NCI-H1436 treated with DMSO at 0.1 percent for 48 hours (cell line): ENCODE measurements at places on chromosomes 12 and 14.

DNA sequence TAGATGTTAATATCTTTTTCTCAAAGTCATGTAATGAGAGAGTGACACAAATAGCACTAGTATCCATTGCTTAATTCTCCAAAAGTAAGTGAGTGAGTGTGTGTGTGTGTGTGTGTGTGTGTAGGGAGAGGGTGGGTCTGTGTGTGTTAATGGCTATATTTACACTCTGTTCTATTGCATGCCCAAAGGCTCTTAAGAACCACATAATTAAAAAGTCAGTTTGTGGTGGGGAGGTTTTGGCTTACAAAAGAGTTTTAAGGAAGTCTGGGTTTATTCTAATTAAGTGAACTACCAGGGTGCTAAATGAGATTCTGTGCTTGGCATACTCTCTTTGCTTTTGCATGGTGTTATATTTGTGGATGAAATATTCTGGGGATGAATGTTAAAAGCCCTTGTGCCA, 1897.6 kb upstream of the FLRT2 start:
- DNase-seq, result peak; percentile 11

DNA sequence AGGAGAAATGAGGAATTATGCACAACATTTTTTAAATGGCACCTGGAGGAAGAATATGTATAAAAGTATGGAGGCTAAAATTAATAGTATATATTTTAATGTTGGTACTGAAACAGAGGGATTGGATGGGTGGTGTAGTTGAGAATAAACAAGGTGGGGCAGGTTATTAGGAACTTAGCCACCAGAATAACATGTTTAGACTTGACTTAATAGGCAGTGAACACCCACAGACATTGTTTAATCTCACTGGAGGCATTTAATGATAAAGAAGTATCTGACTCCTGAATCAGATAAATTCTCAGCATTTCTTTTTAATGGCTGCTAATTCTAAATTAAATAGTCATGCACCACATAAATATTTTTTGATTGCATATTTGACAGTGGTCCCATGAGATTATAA, 139.7 kb downstream of the CNTN1 start:
- DNase-seq, result no peak

- no peak for DNase-seq
Measured at GRCh38 chr14:33229269-33229929, 290.7 kb downstream of the NPAS3 start.

GRCh38 chr14:76846331-76847047, 20.3 kb downstream of the LRRC74A start:
- DNase-seq, result no peak

- no peak for DNase-seq
Measured at GRCh38 chr14:64423987-64424386, 35.8 kb downstream of the MTHFD1 start.

DNA sequence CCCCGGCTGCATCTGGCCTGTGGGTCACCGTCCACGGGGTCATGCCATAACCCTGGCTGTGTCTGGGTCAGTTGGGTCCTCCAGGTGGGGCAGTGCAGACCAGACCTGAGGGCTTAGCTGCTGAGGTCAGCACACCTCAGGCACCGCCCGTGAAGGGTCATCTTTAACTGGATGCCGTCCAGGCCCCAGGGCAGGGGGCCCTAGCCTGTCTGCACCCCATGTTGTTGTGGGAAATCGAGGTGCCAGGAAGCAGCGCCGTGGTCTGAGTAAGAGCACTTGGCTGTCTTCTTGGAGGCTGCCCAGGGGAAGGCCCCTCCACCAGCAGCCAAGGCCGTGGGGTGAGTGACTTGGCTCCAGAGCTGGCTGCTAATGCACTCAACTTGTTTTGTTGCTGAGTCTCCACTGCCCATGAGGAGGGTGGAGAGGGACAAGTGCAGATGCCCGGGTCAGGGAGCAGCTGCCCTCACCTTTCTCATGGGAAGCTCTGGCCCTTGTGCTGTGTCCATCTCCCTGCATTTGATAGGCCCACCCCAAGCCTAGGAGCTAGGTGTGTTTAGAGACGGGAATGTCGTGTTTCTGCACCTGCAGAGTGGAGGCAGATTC, 317.2 kb downstream of the TMEM121 start:
- no peak for DNase-seq

DNA sequence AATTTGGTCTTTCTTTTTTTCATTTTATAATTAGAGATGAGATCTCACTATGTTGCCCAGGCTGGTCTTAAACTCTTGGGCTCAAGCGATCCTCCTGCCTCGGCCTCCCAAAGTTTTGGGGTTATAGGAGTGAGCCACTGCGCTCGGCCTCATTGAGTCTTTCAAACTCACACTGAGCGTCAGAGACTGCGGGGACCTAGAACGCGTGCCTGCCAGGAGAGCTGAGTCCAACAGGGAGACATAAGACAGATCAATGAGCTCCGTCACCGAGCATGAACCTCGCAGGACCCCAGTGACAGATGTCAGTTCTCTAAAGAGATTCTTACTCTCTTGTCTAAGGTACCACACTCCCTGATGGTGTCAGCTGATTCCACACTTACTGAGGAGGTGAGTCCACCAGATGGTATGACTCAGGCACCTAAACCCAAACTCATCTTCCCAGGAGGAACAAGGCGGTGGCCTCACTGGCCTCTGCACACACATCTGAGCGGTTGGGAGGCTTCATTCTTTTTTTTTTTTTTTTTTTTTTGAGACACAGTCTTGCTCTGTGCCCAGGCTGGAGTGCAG, 58.9 kb downstream of the CCDC88C start:
- DNase-seq, result no peak

- DNase-seq, result no peak
Measured at GRCh38 chr14:52650774-52651173, 44.6 kb downstream of the ERO1A start.

- DNase-seq, result no peak
Measured at GRCh38 chr12:100868487-100868886, 73.9 kb downstream of the ANO4 start.

- DNase-seq, result no peak
Measured at GRCh38 chr12:54796991-54797390, 57.3 kb upstream of the MUCL1 start.

GRCh38 chr14:81062816-81063215, 107.4 kb downstream of the TSHR start:
- DNase-seq, result no peak

GRCh38 chr14:53525608-53526007, 372.5 kb upstream of the DDHD1 start:
- DNase-seq, result no peak

- DNase-seq, result no peak
Measured at GRCh38 chr14:78978896-78979295, 808.7 kb downstream of the NRXN3 start.

DNA sequence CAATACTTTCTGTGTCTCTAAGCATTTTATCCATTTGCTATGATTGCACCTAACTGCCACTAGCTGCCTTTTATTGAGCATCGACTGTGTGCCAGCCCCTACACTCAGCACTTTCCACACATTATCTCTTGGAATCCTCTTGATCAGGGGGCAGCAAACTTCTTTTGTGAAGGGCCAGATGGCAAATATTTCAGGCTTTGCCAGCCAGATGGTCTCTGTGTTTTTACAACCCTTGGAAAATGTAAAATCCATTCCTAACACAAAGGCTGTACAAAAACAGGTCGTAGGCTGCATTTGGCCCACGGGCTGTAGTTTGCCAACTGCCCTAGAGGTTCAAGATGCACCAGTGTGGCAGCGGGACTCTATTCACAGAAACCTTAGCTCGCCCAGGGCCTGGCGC, 19.5 kb downstream of the FOXN4 start:
- no peak for DNase-seq

- DNase-seq, result no peak
Measured at GRCh38 chr12:59619461-59620240, 23.8 kb downstream of the SLC16A7 start.

DNA sequence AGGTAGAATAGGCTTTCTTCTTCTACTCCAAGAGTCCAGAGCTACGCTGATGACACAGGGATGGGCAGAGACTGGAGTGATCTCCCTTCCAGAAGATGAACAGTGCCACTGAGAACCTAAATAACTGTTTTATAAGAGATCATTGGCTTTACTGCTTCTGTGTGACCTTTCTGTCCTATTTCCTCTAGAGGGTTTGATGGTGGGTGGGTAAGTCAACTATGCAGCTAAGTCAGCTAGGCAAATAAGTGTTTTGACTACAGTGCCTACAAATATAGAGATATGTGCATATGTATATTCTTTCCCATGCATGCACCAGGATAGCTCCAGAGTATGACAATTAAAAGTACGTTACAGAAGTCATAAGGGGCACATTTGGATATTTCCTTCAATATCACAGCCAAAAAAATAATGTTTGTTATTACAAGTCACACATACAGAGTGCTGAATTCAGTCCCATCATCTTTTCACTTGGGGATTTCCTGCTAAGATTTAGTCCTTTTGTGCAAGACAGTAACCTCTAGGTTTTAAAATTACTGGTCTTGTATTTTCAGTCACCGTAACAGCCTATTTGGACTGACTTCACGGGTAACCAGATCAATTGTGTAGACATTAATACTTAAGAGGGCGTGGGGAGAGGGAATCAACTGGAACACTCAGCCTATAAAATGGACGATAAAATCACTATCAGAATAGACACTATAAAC, 412.6 kb upstream of the SOX5 start:
- DNase-seq, result no peak

- no peak for DNase-seq
Measured at GRCh38 chr12:85568395-85569103, 267.7 kb downstream of the RASSF9 start.

DNA sequence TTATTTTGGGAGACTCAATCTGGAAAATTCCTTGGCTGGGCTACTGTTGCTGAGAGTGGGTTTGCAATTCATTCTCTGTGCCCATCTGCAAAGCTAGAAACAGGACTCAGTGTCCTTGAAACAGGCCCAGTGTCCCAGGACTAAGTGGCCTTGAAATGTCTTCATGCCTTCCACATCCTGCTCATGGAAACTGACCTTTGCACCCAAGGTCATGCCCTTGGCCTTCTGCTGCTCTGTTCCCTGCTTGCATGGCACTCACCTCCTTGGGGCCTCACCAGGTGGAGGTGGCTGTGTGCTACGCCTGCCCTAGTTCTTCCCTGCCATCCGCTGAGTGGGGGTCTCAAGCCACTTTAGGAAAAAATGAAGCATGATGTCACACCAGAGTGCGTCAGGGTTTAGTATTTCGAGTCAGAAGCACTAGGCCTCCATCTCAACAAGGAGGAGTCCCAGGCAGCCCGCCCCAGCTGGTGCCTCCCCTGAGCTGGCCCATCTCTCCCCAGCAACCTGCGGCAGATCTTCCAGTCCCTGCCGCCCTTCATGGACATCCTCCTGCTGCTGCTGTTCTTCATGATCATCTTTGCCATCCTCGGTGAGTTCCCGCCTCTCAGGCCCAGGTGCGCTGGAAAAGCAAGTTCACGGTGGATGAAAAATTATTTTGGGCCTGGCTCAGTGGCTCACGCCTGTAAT, 48.1 kb downstream of the TPCN1 start:
- DNase-seq, result no peak

DNA sequence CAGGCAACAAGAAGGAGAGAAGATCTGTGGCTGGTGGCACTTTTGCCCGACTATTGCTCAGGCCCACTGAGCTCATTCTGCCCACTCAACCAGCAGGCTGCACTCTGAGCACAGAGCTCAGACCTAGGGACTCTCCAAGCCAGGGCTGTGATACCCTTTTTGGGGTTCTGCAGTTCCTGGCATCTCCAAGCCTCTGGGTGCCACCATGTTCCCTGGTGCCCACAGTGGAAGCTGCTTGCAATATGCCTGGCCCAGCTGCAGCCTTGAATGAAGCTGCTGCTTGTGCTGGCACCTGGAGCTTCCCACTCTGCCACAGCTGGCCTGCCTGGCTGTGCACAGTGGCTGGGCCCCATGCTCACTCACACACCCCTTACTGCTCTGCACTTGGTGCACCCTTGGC, 236.1 kb downstream of the ADGRD1 start:
- no peak for DNase-seq

DNA sequence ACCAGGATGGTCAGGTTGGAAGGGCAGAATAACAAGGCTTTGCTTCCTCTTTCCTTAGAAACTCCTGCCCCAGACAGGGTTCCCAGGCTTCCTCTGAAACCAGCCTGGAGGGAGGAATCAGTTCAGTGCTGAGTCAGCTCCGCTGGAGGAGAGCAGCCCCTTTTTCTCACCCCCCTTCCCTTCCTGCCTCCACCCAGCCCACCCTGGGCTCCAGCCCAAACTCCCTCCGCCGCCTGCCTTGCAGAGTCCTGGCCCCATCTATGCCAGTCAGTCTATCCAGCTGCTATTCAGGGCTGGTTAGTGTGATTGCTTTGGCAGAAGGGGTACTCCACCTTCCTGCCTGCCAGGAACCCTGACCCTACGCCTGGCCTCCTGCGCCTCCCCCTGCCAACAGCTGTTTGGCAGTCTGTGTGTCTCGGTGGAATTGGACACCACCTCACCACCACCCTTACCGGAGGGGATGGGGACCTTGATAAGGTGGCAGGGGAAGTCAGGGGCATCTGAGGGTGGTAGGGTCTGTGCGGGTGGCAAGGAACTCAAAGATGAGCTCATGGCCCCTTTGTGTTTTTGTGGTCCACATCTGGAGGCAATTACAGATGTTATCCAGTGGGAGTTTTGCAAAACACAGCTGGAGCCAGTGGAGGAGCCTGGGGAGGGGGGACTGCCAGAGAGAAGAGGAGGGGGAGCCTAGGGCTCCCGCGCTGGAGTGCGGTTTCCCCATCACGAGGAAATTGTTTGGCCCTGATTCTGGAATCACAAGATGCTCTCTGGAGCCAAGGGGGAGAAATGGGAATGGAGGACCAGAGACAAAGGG, 12.2 kb downstream of the MMP14 start:
- DNase-seq, result no peak
